KBM-7 (cell line): ENCODE measurements at places on chromosomes 1 and 21.

DNA sequence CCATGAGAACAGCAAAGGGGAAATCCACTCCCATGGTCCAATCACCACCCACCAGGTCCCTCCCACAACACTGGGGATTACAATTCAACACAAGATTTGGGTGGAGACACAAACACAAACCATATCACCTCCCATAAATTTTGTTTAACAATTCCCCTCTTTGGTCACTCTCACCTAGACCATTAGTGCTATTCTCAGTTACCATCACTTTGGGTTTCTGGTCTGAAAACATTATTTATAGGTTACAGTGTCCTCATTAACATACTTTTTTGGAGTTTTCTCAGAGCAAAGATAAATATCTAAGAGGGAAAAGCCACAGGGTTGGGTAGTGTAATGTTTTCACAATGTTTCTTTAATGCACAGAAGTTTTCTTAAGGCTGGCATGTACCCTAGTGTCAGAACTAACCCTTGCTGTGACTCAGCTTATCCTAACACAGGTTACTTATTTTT is 47.7 kb upstream of the DNAH14 start:
- no peak for DNase-seq

DNA sequence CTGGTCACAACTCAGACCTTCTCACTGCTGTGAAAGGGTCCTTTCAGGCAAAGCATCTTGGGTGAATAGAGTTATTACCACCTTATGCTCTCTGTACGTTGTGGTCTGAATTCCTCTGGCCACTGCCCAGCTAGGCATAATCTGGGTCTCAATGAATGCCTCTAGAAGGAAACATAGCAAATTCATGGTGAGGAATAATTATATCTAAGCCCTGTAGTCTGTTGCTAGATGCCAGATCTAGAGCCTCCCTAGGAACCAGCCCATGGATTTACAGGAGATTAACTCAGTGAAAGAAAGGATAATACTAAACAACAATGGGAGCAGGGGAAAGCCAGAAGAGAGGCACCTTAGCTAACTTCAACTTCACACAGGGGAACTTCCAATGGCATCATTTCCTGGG is 2.4 kb upstream of the COL11A1 start:
- DNase-seq: no peak

- no peak for DNase-seq
Observed at GRCh38 chr1:214219902-214220301, 61.1 kb upstream of the SMYD2 start.

DNA sequence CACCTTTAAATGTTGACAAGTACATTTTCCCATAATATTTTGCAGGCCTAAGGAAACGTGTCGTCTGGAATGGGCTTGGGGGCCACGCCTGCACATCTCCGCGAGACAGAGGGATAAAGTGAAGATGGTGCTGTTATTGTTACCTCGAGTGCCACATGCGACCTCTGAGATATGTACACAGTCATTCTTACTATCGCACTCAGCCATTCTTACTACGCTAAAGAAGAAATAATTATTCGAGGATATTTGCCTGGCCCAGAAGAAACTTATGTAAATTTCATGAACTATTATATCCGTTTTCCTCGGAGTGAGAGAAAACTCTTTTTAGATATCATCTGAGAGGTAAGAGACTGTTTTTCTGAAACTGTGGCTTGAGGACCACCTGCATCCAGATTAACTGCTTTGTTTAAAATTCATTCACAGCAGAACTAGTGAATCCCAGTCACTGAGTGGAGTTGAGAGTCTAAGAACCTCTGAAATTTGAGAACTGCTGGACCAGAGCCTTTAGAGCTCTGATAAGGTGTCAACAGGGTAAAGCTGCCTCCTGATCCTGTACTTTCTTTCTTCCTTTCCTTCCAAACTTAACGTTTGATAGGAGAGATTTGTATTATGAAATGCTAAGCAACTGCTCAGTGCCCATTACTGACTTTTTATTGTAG is 811 bp downstream of the EXO1 start:
- peak; percentile 8 for DNase-seq

- DNase-seq: no peak
Observed at GRCh38 chr1:31263408-31263807, 23.7 kb upstream of the NKAIN1 start.

DNA sequence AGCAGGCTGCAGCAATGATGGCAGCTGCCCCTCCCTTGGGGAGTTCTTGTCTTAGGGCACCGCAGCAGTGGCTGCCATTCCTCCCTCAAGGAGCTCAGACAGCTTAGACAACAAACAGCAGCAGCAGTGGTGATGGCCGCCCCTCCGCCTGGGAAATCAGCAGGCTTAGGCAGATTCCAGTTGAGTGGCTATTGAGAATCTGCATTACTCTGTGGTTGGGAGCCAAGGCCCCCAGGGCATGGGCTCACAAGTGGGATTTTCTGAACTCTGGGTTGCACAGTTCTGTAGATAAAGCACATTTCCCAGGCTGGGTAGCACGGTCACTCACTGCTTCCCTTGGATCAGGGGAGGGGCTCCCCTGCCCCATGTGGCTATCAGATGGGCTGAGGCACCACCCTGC is 1280.7 kb upstream of the TMPRSS15 start:
- DNase-seq: no peak

DNA sequence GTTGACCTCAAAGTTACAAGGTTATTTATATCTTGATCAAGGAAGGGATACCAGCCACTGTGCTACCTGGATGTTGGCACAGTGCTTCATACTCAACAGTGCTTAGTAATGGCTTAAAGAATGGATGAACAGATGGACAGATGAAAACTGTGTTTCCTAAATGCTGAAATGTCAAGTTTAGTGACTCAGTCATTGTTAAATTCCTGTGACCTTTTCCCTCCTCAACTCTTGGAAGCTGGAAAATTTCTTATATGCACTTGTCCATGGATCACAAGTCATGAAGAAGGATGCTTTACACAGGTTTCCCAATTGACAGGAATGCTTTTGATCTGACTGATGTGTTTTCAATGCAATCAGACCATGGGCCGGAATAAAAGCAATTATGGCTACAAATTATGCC is 39.6 kb upstream of the SLC19A2 start:
- no peak for DNase-seq

DNA sequence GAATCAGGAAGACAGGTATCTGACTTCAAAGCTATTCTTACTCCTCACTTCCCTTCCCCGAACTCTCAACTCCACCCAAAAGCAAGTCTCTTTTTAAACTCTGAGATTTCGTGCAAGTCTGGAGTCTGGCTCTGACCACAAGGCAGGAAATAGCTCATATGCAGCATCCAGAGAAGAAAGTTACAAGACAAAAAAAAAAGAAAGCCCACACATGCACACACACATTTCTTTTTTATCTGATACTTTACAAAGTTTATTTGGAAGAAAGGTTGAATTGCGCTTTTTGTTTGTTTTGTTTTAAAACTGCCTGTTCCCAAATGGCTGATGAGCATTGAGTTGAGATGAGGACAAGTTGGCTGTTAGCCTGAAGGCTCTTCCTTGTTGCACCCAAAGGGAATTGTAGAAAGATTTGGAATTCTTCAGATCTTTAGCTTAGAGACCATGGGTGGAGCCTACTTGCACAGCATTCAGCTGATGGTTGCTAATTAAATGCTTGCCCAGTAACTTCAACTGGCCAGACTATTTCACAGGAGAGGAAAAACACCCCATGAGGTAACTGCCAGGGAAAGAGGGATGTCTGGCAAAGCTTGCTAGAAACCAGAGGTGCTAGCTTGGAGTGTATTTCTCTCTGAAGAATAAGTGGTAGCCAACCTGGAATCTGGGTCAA is 490.3 kb downstream of the TTLL7 start:
- DNase-seq: peak; percentile 45

- no peak for DNase-seq
Observed at GRCh38 chr21:41186755-41187536, 19.0 kb downstream of the BACE2 start.

GRCh38 chr1:184753117-184753516 is 1.5 kb downstream of the EDEM3 start:
- DNase-seq: no peak

DNA sequence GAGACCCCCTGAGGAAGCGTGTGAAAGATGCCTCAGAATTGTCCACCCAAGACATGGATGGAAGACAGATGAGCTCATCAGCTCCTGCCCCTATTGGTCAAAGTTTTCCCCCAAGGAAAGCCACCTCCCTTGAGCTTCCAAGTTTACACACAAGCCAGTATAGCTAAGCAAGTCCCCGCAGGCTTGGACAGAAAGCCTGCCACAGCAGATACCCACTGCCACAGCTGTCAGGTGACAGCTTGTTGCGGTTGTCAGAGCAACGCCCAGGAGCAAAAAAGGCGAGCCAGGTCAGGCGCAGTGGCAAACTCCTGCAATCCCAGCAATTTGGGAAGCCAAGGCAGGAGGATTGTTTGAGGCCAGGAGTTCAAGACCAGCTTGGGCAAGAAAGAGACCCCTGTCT is 60.9 kb upstream of the IFNAR2 start:
- DNase-seq: no peak

DNA sequence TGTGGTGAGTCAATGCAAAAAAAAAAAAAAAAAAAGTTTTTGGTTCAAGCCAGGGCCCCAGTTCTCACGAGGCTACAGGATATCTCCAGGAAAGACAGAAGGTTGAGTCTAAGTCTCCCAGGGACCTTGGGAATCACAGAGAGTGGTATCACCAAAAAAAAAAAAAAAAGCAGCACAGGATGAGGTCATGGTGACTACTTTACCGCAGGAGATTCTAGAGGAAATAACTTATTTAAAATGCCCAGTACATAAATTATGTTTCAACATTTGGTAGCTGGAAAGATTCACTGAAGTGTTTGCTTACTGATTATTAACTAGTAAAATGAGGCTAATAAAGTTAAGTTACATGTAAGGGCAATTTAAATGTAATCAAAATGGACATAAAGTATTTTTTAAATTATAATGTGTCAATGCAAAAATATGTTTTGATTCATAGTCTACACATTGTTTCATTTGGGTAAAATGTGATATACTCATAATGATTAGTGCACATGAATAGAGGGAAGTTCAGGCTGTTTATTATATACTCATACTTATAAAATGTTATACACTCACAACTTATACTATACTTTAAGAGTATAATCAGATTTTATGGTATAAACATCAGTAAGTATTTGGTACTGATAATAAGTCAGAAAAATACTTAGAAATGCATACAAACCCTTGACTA is 84.1 kb downstream of the PLPPR5 start:
- no peak for DNase-seq

GRCh38 chr1:201495551-201496295 is 11.2 kb downstream of the CSRP1 start:
- DNase-seq: no peak

GRCh38 chr1:3074297-3074741 is 5.3 kb downstream of the PRDM16 start:
- no peak for DNase-seq

DNA sequence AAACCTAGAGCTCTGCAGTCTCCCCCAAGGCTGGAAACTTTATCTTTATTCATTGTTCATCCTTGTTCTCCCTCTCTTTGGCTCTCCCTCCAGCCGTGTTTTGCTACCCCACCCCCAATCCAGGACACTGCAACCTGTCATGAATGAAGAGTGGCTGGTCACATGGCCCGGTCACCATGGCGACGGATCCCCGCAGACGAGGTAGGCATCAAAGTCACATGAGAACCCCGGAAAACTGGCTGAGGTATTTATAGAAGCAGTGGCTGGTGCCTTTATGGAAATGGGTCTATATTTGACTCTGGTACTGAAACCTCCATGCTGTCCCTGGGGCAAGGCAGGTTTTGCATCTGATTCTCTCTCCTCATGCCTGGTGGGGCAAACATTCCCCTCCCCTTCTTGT is 13.4 kb upstream of the SLC6A17 start:
- DNase-seq: no peak

GRCh38 chr1:200332716-200333115 is 77.1 kb downstream of the ZNF281 start:
- no peak for DNase-seq

DNA sequence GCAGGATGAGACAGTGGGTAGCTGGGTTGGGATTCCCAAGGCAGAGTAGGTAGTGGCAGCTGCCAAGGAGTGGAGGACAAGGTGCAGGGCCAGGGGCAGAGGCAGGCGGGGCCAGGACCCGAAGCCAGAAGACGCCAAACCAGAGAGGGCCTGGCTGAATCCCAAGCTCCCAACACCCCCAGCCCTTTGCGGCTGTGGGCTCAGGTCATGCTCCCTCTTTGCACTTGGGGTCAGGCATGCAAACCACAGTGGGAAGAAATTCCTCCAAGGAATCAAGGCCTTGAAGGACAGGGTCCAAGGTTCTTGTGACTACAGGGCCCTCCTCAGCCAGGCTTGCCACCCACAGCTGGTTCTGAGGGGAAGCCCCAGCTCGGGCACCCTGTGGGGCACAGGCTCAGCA is 6.2 kb downstream of the C1orf210 start:
- DNase-seq: no peak

- DNase-seq: no peak
Observed at GRCh38 chr1:67524143-67525052, 94.2 kb upstream of the SERBP1 start.

DNA sequence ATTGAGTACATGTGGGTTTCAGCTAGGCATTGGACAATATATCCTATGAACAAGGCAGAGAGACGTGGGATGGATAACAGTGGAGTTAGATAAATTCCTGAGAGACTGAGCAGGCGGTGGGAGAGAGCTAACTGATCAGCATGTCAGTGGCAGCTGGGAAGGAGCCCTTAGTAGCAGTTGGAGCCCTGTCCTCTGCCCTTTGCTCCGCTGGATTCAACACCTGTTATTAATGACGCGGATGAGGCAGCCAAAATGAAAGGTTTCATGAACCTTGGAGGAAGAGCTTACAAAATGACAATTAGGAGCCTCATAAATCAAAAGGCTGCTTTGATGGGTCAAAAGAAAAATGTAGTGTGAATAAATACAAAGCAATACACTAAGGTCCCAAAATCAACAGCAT is 16.1 kb downstream of the UBIAD1 start:
- DNase-seq: no peak

DNA sequence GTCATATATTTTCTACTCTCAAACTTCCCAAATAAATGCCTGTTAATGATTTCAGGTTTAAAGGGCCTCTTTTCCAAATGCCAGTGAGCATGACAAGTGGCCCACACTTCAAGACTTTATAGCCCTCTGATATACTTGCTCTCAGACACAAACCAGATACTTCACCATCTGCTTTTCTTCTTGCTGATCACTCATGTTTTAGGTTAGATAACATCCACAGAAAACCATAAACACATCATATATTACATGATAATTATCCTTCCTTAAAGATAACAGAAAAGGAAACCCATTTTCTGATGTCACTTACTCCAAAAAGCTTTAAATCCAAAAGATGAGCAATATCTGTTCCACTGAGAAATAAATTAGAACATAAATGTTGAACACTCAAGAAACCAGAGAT is 723.5 kb downstream of the LTN1 start:
- DNase-seq: no peak

- no peak for DNase-seq
Observed at GRCh38 chr1:173187671-173188237, 19.4 kb downstream of the TNFSF4 start.
